Endothelial cell (in vitro differentiated cells): ENCODE measurements at places on chromosomes 4 and X.

GRCh38 chrX:23938690-23939089 lies 30.9 kb downstream of the CXorf58 start:
- no peak for DNase-seq

GRCh38 chrX:130789793-130790192 lies 113.2 kb downstream of the ENOX2 start:
- DNase-seq: no peak

GRCh38 chr4:6191448-6192130 lies 8.8 kb downstream of the JAKMIP1 start:
- DNase-seq: no peak

GRCh38 chr4:37477126-37477525 lies 209.1 kb downstream of the RELL1 start:
- no peak for DNase-seq

- no peak for DNase-seq
These were observed 39.4 kb downstream of the DCLK2 start for GRCh38 chr4:150117629-150118028.

GRCh38 chr4:6562931-6563901 lies 11.8 kb upstream of the MAN2B2 start:
- DNase-seq: no peak

DNA sequence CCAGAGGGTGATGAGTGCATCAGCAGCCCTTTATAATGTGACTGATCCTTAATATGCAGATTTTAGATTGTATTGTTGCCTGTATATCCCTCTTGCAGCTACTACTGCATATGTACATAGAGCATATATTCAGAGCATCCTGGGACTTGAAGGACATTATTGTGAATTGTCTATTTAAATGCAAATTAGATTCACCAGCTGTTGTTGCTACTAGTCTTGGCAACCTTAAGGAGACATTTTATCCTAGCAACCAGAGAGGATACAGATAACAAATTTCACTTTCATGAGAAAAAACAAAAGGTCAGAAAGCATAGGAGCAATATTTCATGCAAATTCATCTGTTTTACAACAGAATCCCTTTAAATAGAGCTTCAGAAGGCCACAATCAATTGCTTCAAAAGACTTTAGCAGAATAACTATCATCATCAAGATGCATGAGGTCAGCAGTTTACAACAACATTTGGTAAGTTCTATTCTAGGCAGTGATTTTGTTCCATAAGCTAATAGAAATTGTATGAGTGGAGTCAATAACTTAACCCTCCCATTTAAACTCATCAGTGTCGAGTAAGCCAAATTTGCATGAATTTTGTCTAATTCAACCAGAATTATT lies 148.6 kb downstream of the GC start:
- DNase-seq: no peak

DNA sequence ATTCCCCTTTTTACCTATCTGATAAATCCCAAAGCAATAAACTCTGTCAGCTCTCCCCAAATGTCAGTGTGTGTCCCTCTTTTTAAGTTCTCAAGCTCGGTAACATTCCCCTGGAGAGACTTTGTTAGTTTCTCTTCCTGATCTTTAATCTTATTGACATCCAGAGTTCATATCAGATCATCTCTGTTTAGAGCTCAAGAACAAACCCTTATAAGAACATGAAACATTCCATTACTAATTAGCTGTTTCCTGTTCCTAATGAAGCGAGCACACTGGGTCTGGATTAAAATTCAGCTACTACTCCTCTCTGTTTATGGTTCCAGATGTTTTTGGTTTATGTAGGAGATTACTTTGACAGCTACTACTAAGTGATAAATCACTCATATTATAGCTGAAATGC lies 681.5 kb downstream of the DACH2 start:
- no peak for DNase-seq

- no peak for DNase-seq
These were observed 13.7 kb upstream of the XAGE2 start for GRCh38 chrX:52355108-52355507.

GRCh38 chrX:41895826-41896225 lies 27.5 kb downstream of the CASK start:
- DNase-seq: no peak

DNA sequence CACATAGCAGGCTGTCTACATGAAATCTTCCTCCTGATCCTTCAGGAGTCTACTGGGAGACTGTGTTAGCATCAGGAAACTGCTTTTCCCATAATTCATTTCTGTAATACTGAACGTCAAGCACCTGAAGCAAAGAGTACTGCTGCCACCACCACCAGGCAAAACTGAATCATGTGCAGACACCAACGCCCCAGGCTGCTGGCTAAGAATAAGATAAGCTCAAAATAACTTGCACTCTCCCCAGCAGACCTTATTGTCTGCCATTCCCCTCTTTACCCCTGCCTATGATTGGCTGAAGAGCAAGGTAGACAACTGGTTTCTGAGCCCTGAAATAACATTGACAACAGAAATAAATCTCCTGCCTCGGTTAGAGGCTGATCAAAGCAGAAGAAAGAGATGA lies 70.1 kb downstream of the LHFPL1 start:
- no peak for DNase-seq

- no peak for DNase-seq
These were observed 95.0 kb downstream of the PHOX2B start for GRCh38 chr4:41653523-41653922.

DNA sequence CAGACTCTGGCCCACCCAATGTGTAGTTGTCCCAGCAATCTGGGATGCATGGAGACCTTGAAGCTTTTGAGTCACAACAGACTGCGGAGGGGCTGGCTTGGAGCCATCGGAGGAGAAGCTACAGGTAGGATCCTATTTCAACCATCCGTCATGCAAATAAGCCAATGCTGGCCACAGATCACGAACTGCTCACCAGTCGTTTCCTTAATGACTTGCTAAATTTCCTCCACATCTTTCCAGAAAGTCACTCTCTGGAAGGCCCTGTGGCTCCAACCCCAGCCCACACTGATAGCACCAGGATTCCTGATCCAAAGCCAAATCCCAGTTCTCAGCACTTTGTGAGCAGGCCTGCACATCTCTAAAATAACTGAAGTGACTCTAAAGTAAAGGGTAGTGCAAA lies 321.3 kb downstream of the RAB28 start:
- no peak for DNase-seq

- no peak for DNase-seq
These were observed 27.5 kb downstream of the UBE2D3 start for GRCh38 chr4:102799816-102800215.
